Activated CD4-positive, alpha-beta T cell treated with anti-CD3 and anti-CD28 coated beads, Interleukin-2, amount 10 ng/mL, durations not matched to agents 7 days and 5 days (primary cell): ENCODE measurements at places on chromosomes 4 and X.
A peak's percentile ranks its signal among the peaks of the same experiment; 100 is the strongest.

DNA sequence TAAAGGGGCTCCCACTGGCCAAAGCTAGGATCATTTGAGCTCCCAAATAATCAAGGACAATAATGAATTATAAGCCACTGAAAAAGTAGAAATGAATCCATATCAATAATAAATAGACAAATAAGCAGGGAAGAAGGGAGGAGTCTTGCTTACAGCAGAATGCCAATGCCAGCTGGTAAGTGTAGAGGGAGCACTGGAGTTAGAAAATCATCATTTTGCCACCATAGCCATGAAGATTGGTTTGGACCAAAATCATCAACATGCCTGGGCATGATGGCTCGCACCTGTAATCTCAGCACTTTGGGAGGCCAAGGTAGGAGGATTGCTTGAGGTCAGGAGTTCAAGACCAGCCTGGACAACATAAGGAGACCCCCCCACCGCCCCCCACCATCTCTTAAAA, 20.4 kb upstream of the SH3KBP1 start:
- no peak for DNase-seq

- DNase-seq: no peak
Observed at GRCh38 chr4:72909461-72909860, 160.1 kb downstream of the COX18 start.

GRCh38 chr4:128854433-128854832, 44.9 kb downstream of the JADE1 start:
- DNase-seq: peak; percentile 44

- DNase-seq: no peak
Observed at GRCh38 chr4:109472343-109472761, 38.7 kb downstream of the SEC24B start.

DNA sequence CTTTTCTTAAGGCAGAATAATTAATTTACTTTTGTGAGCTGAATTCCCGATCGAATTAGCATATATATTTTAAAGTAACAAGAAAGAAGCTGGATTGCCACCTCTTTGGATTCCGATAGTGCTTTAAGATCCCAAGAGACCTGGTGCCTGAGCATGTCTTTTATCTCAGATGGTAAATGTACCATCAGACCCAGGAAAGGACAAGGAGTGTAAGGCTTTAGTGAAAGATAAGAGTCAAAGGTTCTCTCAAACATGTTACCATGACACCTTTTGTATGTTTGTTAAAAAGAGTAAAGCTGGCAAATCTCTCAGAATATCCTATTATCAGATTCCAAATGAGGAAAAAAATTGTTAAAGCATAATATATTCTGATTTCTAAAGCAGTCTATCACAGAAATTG, 198.8 kb downstream of the PPP3CA start:
- DNase-seq: no peak

GRCh38 chrX:103453655-103454054, 65.6 kb downstream of the RAB40A start:
- DNase-seq: no peak

DNA sequence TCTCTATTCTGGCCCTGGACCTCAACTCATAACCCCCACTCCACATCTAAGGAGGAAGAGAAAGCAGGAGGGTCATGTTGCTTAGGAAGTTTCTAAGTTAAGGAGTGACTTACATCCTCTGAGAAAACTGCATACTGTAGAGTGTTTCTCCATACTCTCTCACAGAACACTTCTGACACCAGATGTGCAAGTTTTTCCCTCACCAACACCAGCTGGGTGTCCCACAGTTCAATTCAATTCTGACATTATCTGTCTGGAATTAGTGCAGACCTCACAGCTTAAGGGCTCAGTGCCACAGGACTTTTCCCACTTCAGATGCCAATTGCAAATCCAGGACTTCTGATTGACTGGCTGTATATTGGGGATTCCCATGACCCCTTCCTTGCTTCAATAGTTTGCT, 89.0 kb upstream of the SFRP2 start:
- no peak for DNase-seq

DNA sequence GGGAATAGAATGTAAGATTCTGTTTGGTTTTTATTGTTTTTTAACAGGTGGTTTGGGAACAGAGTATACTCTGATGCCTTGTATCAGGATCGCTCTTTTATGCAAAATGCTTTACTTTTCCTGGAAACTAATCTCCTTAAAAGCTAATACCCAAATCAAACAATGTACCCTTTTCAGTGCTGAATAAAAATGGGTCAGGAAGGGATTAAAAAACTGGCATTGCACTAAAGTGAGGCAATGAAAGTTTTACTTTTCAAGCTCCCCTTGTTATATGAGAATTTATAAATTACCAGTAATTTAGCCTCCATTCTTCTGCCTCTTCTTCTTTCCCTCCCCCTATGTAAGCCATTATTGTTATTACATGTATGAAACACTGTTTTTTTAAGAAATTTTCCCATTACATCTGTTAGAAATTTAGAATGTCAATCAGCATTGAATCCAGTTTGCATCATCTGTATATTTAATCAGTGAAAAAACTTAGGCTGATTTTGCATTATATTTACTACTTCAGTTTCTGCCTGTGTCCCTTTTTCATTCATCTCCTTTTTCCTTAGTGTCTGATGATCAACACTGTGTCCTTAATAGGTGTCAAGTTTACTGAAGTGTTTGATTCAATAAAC, 89.7 kb upstream of the NPNT start:
- DNase-seq: no peak

DNA sequence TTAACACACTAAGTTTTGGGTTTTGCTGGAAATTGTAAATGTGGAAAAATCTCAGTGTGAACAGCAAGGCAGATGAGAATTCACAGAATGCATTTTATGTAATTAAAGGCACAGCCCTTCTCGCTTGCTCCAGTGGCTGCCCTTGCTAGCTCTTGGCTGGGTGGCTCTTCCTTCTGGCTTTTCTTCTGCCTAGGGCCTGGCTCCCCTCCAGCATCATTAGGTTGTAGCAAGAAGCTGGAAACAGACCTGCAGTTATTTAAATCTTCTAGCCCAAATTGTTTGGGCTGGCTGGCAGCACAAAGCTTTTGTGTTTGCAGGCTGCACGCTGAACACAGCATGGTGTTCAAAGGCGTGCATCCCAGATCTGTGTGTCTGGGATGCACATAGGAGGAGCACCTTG, 56.5 kb downstream of the LIMCH1 start:
- no peak for DNase-seq

GRCh38 chrX:21153503-21153902, 220.7 kb upstream of the CNKSR2 start:
- no peak for DNase-seq

DNA sequence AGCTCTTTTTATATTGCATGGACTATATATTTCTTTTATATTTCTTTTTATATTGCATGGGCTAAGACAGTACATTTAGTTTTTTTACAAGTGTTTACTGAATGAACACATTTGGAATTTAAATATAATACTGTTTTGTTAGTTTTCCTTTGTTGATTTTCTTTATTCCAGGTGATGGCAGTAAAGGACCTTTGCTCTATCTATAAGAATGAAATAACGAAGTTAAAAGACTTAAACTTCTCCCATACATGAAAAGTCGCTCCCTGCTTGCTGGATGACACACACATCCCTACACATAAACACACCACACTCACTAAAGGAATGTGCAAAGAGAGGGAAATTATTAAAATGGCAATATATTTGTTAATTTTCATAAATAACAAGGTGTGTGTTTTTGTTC, 102.5 kb upstream of the ANXA10 start:
- no peak for DNase-seq

DNA sequence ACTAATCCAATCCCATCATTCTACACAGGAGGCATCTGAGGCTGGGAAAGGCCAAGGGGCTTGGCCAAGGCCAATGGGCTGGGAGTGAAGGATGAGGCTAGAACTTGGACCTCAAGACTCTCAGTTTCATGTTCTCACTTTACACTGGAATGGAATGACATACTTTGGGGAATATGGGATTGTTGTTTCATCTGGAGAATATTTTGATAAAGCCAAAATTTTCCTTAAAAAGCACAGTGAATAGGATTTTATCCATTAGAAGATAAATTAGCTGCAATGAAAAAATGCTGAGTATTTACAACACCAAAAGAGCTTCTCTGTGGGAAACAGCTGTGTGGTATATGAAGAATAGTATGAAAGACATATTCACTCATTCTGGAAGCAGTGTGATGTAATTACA, 29.3 kb downstream of the SMIM20 start:
- no peak for DNase-seq

DNA sequence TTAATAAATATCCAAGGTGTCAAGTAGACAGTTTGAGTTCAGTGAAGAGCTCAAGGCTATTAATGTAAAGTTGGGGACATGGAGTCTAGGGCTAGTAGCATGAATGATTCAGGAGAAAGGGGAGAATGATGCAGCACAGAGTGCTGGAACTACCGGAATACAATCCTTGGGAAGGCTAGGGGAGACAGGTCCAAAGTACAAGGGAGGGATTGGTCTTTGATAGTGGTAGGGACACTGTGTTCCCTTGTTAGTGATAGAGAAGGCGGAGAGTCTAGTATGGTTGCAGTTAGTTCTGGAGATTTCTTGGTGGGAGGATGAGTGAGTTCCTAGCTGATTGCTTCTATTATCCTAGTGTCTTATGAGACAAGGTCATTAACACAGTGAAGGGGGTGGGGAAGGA, 8.7 kb downstream of the GCNA start:
- no peak for DNase-seq

DNA sequence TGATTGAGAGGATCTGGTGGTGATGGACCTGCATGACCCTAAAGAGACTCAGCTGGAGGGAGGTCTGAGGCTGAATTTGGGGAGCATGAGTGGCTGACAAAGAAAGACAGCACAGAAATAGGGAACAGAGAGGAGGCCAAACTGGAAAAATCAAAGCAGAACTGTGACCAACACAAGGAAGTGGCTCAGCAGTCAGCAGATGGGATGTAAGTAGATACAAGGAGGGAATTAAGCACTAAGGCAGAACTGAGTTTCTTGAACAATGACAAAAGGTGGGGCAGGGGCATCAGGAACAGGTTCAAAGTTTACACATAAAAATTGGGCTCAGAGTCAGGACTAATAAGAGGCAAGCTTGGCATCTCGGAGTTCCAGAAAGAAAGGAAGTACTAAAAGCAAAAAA, 144.3 kb upstream of the KLF3 start:
- DNase-seq: no peak

GRCh38 chr4:182904211-182904761, 12.9 kb downstream of the DCTD start:
- no peak for DNase-seq

GRCh38 chrX:155966876-155967275, 30.6 kb upstream of the IL9R start:
- peak; percentile 60 for DNase-seq

GRCh38 chr4:168557658-168558057, 60.8 kb downstream of the PALLD start:
- no peak for DNase-seq

DNA sequence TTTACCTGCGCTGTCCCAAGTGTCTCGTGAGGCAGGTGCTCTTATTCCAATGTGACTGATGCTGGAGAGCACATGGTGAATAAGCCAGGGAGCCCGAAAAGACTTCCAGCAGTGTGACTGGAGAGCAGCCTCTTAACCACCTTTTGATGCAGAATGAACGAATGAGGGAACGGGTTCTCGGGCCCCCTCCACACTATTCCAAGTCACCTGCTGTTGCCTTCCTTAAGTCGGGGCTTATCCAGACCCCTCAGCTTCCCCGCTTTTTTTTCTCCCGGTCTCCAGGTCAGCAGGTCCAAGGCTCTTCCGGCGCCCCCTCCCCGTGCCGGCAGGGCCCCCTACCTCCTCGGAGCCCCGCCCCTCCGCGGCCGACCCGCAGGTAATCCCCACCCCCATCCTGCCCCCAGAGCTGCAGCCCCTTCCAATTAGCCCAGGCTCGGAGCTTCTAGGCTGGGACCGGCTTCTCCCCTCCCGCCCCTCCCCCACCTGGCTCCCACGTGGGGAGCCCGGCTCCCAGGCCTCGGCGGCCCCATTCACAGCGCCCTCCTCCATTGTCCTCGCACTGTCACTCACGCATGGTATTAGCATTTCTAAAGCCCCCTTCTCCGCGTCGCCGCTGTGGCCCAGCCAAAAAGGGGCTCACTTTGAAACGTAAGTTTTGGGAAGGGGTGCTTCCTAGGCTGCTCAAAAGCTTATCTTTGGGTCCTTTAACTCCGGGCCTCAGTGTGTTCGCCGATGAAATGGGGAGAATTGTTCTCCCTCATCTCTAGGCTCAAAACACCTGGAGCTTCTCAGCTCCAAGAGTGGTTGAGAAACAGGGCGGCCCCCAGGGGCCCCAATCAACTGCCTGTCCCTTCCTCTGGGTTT, 56.2 kb upstream of the PJA1 start:
- no peak for DNase-seq

GRCh38 chrX:145673841-145674240, 143.8 kb upstream of the SLITRK2 start:
- no peak for DNase-seq

- DNase-seq: no peak
Observed at GRCh38 chr4:9765091-9765490, 16.3 kb upstream of the DRD5 start.

DNA sequence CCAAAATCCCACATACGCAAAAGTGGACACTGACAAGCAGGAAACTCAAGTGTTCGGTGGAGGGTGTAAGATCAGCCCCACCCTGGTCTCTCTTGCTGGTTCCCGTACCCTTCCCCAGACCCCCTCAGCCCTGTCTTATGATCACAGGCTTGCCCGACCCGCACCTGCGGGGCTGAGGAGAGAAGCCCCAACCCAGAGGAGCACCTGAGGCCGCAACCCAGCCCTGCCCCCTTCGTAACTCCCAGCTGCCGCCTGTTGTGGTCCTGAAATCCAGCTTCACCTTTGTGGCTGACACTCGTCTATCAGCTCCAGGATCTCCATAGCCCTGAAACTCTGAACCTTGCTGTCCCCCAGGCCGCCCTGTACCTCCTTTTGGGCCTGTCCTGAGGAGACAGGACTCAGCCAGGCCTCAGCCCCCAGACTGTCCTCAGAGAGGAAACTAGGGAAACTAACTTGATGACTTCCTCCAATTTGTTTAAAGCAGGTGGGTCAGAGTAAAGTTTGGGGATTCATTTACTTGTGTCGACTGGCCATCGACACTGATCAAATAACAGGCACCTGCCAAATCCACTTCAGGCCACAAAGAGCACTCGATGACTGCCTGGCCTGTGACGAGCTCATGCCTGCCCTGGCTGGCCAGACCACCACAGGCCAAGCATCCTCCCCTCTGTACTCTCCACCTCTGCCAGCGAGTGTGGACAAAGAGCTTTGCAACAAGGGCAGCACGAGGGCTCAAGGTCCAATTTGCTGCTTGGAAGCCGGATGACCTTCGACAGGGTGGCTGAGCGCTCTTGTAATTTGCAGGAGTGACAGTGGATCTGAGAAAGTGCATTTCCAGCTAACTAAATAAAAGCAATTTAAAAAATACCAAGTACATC, 19.3 kb downstream of the DCTD start:
- no peak for DNase-seq

DNA sequence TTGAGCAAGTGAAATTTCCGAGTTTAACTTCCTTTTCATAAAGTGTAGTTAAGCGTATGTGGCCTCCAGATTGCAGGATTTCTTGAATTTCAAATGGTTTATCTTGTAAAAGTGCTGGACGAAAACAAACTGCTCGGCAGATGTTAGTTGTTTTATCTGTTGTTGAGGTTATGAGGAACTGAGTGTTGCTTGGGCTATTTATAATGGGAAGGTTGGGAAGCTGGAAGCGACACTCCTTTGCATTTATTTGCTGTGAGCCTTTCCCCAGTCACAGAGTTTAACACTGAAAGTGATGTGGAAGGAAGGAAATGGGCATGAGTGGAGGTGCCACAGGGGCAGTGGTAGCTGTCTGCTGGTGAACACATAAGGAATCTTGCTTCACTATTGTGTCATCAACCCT, 284.9 kb downstream of the PCDH7 start:
- no peak for DNase-seq
